ENCODE measurements at places on chromosomes 1 and 21.

DNA sequence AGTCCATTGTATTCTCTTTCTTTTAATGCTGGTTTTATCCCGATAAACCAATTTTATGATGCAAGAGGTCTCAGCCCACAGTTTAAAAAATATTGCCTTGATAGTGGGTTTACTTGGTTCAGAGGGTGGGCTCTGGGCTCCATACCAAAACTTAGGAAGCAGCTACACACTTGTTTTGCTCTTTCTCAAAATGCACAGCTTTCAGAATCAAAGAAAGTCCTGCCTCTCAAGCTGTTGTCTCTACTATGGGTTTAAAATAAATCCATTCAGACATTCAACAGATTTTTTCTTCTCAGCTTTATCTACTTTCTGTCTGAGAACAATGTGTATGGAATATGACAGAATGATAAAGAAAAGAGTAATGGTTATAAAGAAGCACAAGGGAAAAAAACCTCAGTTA, 14.8 kb upstream of the HHAT start:
- DNase-seq, result no peak
- H3K27me3 ChIP-seq, result peaks cover 47% of the 10 kb centered on the region
- no peak overlapping the region for H3K27ac ChIP-seq

DNA sequence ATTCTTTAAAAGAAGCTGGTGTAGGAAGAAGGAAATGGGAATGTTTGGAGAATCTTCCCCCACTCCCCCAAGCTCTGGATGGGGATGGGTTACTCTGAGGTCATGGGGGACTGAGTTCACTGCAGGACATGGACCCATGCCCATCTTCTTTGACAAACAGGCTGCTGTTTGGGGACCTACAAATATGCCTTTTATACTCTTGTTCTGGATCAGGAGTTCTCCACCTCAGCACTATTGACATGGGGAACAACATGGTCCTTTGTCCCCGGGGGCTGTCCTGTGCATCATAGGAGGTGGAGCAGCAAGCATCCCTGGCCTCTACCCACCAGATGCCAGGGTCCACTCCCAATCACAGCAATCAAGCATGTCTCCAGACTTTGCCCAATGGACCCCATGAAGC, 365.8 kb upstream of the C1orf174 start:
- no peaks in the 10 kb centered on the region for H3K27me3 ChIP-seq
- peaks cover 6% of the 10 kb centered on the region for H3K4me1 ChIP-seq
- no peaks in the 10 kb centered on the region for H3K36me3 ChIP-seq
- no peak for DNase-seq

GRCh38 chr1:12179111-12179519, 12.3 kb downstream of the TNFRSF1B start:
- peaks cover 58% of the 10 kb centered on the region for H3K4me1 ChIP-seq
- peak overlapping the region; percentile 85 for H3K27ac ChIP-seq
- no peaks in the 10 kb centered on the region for H3K27me3 ChIP-seq
- H3K36me3 ChIP-seq, result peaks cover 43% of the 10 kb centered on the region
- DNase-seq, result peak; percentile 80
- peak overlapping the region; percentile 74 for H3K4me3 ChIP-seq

- peaks cover 7% of the 10 kb centered on the region for H3K27me3 ChIP-seq
- H3K4me1 ChIP-seq, result peaks cover 3% of the 10 kb centered on the region
- no peak overlapping the region for H3K4me3 ChIP-seq
- H3K27ac ChIP-seq, result no peak overlapping the region
Measured at GRCh38 chr21:45291613-45292398, 4.1 kb upstream of the POFUT2 start.

GRCh38 chr1:155079487-155080311, 1.1 kb downstream of the EFNA3 start:
- H3K4me3 ChIP-seq, result peak overlapping the region; percentile 78
- peaks cover 40% of the 10 kb centered on the region for H3K4me1 ChIP-seq
- H3K27ac ChIP-seq, result no peak overlapping the region
- peaks cover 52% of the 10 kb centered on the region for H3K27me3 ChIP-seq

- DNase-seq, result no peak
- H3K27me3 ChIP-seq, result no peaks in the 10 kb centered on the region
- no peak overlapping the region for H3K27ac ChIP-seq
- no peaks in the 10 kb centered on the region for H3K36me3 ChIP-seq
Measured at GRCh38 chr1:57470036-57470435, 46.2 kb upstream of the DAB1 start.

GRCh38 chr1:77583483-77583882, 99.0 kb downstream of the ZZZ3 start:
- H3K27ac ChIP-seq, result no peak overlapping the region
- DNase-seq, result no peak
- H3K4me1 ChIP-seq, result no peaks in the 10 kb centered on the region

DNA sequence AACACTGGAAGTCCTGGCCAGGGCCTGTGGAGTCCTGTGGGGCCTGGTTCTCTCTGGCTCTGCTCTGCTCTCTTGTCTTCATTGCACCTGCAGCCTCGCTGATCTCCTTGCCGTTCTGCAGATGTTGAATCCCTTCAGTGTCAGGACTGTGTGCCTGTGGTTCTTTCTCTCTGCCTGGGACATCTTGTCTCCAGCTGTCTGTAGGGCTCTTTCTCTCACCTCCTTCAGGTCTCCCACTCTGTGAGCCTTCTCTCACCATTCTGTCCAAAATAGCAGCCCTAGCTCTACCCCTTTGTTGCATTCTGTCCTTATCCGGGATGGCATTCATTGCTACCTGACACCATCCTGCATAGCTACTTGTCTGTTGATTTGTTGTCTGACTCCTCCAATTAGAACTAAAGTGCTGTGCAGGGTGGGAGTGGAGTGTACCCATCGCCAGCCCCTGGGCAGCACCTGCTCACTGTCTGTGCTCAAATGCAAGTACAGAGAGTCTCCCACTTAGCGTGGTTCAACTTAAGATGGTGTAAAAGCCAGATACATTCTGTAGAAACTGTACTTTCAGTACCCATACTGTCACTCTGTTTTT, 8.9 kb downstream of the PGBD2 start:
- no peak overlapping the region for H3K4me3 ChIP-seq
- H3K36me3 ChIP-seq, result peaks cover 46% of the 10 kb centered on the region
- H3K4me1 ChIP-seq, result peaks cover 11% of the 10 kb centered on the region
- H3K27ac ChIP-seq, result no peak overlapping the region
- no peak for DNase-seq

DNA sequence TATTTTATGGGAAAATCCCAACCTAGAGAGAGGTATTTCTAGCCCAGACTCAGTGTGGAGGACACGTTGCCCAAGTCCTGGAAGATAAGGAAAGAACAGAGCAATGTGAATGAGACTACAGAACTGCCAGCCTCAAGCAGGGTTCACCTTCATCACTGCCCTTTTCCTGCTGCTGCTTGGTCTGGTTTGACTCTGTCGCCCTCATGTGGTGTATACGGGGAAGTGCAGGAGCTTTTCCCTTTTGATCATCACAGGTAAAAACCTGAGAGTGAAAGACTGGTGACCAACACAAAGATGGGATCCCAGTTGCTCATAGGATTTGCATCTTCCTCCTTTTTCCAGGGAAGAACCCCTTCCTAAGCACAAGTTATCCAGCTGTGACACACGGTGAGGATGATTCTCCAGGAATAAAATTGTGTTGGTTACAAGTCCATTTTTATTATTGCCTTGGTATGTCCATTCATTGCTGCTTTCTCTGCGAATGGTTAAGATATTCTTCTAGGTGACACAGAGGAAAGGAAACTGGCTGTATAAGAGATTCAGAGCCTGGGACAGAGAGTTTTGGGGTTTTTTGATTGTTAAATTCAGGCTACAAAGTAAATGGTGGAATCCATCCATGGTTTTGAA, 89.5 kb upstream of the CD53 start:
- peaks cover 4% of the 10 kb centered on the region for H3K36me3 ChIP-seq
- H3K4me3 ChIP-seq, result no peak overlapping the region
- peak; percentile 46 for DNase-seq
- H3K27me3 ChIP-seq, result peaks cover 8% of the 10 kb centered on the region

DNA sequence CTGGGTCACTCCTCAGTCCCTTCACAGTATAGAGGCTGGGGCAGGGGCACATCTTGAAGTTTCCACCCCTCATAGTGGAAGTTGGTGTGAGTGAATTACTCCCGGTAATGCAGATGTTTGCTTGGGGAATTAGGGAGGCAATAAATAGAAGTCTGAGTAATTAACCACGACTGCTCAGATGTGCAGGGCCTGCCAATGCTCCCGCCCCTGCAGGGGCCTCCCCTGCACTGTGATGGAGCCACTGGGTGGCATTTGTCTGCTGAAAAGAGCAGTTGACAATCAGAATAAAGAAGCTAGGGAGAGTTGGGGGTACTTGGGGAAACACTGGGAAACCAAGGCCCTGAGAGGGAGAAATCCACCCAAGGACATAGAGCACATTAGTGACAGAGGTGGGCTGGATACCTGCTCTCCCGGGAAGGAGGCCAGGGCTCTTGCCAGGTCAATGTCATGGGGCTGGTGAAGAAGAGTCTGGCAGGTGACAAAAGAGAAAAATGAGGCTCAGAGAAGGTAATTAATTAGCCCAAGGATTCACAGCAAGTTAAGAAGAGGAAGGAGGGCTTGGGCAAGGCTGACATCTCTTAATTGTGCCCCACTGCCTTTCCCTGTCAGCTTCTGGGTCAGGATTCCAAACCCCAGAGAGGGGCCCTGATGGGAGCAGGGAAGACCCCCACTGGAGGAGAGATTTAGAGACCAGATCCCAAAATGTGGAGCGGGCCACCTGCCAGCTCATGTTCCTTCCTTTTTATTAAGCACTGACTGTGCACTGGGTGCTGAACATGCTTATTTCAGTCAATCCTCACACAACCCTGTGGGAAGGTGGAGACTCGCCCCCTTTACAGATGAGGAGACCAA, 436.2 kb downstream of the MATN1 start:
- no peak for DNase-seq
- H3K27me3 ChIP-seq, result peaks cover 20% of the 10 kb centered on the region
- H3K36me3 ChIP-seq, result no peaks in the 10 kb centered on the region
- H3K27ac ChIP-seq, result no peak overlapping the region

DNA sequence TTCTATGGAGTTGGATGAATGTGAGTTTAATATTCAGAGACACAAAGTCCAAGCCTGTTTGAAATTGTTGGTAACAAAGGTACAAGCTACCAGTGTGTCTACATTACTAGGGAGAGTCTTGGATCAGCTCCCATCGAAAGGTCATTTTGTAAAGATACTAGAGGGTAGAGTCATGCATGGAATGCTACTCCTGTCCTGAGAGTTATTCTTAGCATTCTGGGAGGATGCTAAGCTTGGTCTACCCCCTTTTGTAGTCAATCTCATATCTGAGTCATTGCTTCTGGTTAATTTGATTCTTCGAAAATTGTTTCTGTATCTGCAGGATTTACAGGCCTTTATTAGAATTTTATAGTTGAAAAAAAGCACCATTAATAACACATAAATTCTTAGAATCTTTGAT, 240.2 kb downstream of the ST6GALNAC3 start:
- H3K27ac ChIP-seq, result no peak overlapping the region
- no peak for DNase-seq
- H3K4me3 ChIP-seq, result no peak overlapping the region
- peaks cover 3% of the 10 kb centered on the region for H3K4me1 ChIP-seq

DNA sequence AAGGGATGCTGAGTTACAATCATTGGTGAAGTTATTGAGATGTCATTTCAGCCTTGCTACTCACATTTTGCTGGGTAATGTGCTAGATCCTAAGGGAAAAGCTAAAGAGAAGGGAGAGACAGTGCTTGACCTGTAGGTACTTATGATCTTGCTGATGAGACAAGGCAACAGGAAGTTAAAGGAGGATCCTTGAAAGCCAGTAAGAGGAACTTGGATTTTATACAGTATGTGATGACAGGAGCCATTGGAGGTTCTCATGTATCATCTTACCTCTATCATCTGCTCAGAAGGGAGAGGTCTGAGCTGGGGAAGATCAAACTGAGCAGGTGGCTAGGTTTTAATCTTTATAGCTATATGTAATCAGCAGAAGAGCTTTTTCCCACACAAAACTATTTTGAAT, 6.3 kb downstream of the APOBEC4 start:
- H3K4me1 ChIP-seq, result peaks cover 15% of the 10 kb centered on the region
- H3K27ac ChIP-seq, result no peak overlapping the region
- H3K36me3 ChIP-seq, result no peaks in the 10 kb centered on the region
- H3K27me3 ChIP-seq, result peaks cover 10% of the 10 kb centered on the region

All from T-helper 2 cell treated with Interferon-gamma antibody and Interleukin-4, amounts not matched to agents 5 μg/mL and 100 μg/mL, for 36 hours (primary cell).